ENCODE measurements at places on chromosomes 12 and 14.

DNA sequence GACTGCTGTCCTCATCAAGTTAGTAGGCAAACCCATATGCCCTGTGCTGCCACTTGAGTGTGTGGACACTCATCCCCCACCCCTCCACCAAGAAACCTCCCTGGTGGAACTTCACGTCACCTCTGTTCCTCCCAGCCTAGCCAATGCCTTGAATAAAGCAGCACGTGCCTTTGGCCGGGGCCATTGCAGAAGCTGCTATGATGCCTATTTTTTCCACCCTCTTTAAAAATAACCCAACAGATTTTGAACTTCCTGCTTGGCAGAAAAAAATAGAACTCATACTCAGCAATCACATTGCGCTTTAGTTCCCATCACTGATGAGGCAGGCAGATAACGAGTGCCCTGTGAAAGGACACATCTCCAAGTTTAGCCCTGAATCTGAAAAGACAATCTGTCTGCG lies 23.1 kb upstream of the PWP1 start:
- no peak for DNase-seq

DNA sequence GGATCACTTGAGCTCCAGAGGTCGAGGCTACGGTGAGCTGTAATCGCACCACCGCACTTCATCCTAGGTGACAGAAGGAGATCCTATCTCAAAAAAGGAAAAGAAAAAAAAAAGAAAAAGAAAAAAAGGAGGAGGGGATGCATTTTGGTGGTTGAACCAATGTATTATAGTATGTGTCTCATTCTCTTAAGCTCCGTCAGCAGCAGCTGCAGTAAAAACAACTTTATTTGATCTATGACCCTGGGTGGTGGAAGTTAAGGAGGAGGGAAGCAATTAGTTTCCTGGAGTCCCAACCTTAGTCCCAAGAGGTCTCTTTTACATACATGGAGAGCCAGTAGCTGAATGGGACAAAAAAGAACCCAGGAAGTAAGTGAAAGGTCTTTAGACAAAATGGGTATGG lies 26.8 kb upstream of the APOF start:
- no peak for DNase-seq

- DNase-seq, result no peak
Observed at GRCh38 chr12:105469211-105469610, 138.7 kb downstream of the C12orf75 start.

DNA sequence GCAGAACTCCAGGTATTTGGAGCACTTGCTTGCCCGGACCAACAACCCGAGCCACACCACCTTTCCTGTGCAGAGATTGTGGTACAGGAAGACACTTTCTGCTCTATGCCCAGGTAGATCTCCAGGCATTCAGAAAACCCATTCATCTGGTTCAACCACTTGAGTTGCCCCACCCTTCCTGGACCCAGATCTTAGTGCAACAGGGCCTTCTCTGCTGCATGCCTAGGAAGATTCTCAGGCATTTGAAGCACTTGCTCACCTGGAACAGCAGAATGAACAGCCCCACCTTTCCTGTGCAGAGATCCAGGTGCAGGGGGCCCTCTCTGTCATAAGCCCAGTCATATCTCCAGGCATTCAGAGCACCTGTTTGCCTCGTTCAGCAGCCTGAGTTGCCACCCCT lies 412.8 kb upstream of the MGAT4C start:
- no peak for DNase-seq

- no peak for DNase-seq
Observed at GRCh38 chr14:74650927-74651686, 39.1 kb upstream of the LTBP2 start.

GRCh38 chr14:22448035-22448904 lies 140.8 kb downstream of the DAD1 start:
- DNase-seq, result no peak

DNA sequence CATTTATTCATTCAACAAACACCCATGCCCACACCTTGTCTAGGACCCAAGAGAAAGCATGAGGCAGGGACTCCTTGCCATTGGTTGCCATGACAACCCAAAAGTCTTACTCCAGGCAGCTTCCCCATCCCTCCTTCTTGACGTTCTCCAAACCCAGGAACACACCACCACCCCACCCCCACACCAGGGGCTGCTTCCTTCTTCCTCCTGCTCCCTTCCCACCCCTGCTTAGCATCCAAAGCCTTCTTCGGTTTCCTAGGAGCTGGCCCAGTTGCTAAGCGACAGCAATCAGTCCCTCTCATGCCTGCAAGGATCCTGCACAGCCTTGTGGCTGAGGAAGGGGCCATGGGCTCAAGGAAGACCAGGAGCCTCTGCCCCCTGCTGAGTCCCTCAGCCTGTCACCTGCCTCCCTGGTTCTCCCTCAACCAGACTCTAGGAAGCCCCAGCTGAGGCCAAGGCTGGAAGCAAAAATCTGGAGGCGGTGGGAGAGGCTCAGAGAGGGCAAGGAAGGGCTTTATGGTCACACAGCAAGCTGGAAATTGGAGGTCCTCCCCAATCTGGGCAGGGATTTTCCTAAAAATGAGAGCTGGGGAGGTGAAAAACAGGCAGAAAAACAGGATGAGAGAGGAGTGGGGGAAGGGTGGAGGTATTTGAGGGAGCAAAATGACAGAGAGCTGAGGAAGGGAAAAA lies 15.4 kb downstream of the RASAL1 start:
- DNase-seq, result no peak

DNA sequence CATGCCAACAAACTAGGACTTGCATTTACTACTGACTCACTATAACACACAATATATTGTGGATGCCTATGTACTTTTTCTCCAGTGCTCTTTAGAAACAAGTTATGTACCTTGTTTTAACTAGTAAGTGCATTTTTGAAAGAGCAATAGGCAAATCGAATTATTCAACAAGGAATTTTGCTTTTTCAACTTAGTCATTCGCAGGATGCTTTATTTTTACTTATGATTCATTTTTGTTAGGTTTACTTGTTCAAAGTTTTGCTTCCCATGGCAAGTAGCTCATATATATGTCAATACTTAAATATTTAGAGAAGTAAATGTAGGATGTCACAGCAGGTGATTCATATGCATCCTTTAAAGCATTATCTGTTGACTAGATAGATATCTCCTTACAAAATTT lies 149.8 kb downstream of the PELI2 start:
- no peak for DNase-seq

GRCh38 chr14:34355584-34356263 lies 106.3 kb downstream of the SPTSSA start:
- DNase-seq, result no peak

- DNase-seq, result no peak
Observed at GRCh38 chr12:128305336-128305892, 38.4 kb downstream of the TMEM132C start.

- DNase-seq, result no peak
Observed at GRCh38 chr12:74229671-74230070, 308.0 kb upstream of the ATXN7L3B start.

DNA sequence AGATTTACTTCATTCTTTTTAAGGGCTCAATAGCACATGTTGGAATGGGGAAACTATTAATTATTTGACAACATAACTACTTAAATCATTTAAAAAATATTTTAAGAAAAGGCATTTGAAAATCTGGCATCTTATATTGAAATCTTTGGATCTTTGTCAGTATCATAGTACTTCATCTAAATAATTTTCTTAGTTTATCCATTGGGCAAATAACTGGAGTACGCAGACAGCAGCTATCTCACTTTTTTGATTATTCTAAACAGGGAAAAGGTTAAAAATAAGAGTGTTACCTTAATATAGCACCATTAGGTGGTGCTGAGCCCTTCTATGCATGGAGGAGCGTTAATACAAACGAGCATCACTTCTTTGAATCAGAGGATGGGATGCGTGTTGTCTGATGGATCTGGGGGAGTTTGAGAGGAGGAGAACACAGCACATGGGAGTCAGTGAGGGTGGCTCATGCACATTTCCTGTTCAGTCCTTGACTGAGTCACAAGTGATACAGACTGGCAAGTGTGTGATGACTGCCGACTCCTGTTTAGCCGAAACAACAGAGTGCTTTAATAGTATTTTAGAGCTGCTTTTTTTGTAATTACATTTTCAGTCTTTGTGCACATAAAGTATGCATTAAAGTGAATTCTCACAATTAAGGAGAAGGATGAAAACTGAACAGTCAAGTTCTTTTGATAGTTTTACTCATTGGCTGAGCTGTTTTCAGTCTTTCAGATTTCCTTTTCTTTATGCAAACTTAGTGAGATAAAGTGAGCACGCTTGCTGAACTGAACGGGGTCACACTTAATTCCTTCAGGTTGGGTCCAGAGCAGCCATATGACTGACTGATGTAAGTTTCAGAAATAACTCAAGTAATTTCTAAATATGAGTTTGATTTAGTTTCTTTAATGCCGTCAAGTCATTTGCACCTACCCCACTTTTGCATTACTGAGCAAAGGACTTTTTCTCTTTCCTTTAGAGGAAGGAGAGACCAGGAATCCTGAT lies 92.7 kb downstream of the DIP2B start:
- no peak for DNase-seq

DNA sequence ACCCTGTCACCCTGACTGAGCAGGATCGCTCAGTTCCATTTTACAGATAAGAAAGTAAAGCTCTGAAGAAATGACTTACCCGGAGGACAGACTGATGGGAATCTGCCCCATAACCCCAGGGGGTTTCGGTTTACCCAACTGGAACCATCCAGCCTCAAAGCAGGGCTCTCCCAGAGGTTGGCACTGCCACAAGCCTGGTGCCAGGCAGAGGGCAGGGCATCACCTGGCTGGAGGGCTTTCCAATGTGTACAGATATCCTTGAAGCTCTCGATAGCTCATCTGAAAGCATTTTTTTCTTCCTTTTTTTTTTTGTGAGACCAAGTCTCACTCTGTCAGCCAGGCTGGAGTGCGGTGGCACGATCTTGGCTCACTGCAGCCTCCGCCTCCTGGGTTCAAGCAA lies 33.2 kb downstream of the STON2 start:
- no peak for DNase-seq

DNA sequence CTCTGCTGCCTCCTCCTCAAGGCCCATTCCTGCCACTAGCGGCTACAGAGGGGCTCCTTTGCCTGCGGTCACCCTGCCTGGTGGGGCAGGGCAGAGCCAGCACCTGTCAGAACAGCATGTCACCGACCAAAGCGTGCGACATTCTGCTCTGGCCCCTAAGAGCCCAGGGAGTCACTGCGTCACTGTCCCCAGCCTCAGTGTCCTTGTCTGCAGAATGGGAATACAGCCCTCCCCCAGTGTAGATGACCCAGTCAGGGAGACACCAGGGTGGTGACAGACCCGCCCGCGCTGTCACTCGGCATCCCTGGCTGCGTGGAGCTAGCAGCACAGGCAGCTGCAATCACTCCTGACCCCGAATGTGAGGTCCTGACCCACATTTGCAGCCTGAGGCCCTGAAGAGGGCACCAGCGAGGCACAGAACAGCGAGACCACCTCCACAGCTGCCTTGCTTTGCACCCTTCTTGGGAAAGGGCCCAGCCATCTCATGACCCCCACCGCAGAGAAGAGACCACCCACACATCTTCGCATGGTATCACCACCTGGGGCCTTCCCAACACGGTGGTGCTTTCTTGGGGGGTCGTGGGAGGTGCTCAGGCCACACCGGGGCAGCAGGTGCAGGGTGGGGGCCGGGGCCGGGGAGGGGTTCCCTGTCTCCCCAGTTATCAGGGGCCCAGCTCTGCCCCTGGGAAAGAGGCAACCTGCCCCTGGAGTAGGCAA lies 2.5 kb downstream of the AHNAK2 start:
- DNase-seq, result no peak

DNA sequence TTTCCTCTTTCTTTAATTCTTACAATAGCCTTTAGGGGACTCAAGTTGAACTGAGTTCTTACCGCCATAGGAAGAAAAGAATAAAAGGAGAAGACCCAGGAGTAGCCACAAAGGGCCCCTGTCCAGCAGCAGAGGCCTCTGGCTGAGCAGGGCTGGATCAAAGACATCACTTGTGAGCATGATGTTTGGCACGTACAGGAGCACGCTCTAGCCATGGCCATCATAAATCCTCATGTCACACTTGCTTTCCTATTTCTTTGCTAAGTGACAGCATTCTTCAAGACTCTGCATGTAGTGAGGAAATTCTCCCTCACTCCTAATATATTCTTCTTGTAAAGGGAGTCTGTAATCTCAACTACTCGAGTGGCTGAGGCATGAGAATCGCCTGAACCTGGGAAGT lies 15.7 kb downstream of the CLEC4C start:
- DNase-seq, result no peak

DNA sequence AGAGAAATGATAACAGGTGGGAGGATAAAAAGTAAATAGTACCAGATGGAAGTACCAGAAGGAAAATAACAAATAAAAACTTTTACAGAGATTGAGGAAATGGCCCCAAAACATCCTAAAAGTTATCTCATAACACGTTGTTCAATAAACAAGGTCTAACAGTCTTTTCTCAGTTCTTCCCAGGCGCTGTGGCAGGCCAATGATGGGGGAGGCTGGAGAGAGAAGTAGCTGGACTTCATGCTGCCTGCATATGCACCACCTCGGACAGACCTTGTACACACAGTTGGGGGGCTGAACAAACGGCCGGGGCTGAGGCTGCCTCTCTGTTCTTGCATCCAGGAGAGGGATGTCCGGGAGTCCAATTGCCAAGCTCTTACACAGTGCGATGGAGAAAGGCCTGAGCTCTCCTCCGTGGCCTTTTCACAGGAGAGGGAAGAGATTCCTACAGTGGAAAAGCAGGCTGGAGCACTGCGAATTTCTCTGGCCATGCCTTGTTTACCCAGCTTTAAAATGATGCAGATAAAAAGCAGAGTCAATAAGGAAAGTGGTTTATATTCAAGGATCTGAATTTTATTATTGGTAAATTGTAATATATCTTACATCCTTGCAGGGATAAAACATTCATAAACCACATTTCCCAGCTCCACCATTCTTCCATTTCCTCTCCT lies 109.8 kb downstream of the PHLDA1 start:
- no peak for DNase-seq

DNA sequence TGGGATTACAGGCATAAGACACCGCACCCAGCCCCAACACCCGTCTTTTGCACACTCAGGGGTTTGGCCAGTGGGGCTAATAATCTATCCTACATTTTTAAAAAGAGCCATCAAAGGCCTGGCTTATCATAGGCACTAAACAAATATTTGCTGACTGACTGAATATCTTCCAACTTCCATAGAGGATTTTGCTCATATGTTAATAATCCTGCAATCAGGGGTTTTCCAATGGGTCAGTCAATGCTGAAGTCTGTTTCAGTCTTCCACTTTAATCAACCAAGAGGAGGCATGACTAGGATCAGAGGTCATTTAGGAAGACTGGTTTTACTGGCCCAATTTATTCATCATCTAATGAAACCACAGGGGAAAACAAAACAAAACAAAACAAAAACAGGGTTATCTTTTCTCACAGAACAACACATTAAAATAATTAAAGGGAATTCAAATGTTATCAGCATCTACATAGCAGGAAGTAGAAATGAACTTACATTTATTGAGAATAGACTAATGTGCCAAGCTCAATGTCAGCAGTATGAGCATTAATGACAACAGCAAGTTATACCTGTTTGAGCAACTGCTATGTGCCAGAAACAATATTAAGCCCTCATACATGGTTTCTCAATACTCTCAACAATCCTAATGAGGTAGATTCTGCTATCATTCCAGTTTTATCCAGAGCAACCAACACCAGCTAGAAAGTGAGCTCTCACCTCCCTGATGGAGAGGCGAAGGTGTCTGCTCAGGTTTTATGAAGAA lies 372.2 kb downstream of the EGLN3 start:
- no peak for DNase-seq

- no peak for DNase-seq
Observed at GRCh38 chr12:121784460-121784859, 9.0 kb downstream of the RHOF start.

- DNase-seq, result no peak
Observed at GRCh38 chr12:12007713-12008231, 63.0 kb upstream of the BCL2L14 start.

GRCh38 chr14:67268426-67269150 lies 27.4 kb downstream of the PALS1 start:
- no peak for DNase-seq

- no peak for DNase-seq
Observed at GRCh38 chr12:54740882-54741281, 92.7 kb upstream of the DCD start.
